NCI-H146 (cell line): ENCODE measurements at places on chromosomes 12 and 14.

DNA sequence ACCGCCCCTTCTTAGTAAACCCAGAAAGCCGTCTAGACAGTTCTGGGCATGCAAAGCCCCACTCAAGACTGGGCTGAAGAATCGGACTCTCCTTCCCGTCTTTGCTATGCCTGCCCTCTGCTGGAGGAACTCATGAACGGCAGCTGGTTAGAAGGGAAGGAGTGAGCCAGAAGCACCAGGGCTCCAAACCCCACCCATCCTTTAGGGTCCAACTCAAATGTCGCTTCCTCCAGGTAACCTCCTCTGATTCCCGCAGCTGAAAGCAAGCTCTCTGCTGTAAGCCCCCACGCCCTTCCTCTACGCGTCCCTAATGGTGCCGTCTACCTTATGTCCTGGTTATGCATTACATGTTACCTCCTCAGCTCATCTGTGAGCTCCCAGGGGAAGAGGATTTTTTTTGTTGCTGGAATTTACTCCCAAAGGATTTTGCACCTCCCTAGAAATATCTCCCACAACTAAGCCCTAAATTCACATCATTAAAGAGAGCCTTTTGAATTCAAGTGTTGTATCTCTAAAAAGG, 59.0 kb upstream of the SCN8A start:
- peak; percentile 86 for DNase-seq

- no peak for DNase-seq
Observed at GRCh38 chr12:48981757-48982157, 3.6 kb downstream of the WNT1 start.

- DNase-seq = no peak
Observed at GRCh38 chr12:1919763-1920162, 1.3 kb upstream of the CACNA2D4 start.

DNA sequence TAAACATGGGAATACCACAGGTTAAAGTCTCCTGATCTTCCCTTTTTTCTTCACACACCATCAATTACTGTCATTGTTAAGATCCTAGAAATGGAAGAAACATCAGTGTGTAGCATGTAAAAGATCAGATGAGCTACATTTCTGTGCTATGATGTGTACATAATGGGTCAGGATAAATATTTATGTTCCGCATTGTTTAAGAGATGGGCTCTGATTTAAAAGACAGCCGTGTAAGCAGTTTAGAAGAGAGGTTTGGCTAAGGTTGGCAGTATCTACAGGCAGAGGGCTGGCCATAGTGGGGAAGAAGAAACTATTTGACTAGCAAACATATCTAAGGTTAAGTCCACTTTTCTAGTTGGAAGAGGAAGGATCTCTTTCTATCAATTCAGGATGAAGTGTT, 49.4 kb downstream of the LRRC9 start:
- no peak for DNase-seq

- DNase-seq = no peak
Observed at GRCh38 chr14:94631536-94632304, 19.5 kb downstream of the SERPINA3 start.

DNA sequence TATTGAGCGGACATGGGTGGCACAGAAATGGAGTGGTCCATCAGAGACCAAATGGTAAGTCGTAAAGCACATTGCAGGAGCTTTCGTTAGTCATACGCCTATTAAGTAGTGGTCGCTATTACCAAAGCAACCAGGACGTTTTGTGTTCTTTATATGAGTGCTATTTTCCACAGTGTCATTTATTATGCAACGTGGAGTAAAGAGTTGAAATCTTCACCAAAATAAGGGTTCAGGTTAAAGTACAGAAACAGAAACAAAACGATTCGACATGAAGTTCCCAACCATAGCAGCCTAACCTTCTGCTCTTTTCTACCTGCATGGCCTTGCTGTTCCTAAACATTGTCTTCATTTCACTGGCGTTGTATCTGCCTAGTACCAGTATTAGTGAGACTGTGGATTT, 20.1 kb upstream of the FGD4 start:
- DNase-seq = no peak

- DNase-seq = no peak
Observed at GRCh38 chr12:12788131-12788530, 2.7 kb downstream of the APOLD1 start.

DNA sequence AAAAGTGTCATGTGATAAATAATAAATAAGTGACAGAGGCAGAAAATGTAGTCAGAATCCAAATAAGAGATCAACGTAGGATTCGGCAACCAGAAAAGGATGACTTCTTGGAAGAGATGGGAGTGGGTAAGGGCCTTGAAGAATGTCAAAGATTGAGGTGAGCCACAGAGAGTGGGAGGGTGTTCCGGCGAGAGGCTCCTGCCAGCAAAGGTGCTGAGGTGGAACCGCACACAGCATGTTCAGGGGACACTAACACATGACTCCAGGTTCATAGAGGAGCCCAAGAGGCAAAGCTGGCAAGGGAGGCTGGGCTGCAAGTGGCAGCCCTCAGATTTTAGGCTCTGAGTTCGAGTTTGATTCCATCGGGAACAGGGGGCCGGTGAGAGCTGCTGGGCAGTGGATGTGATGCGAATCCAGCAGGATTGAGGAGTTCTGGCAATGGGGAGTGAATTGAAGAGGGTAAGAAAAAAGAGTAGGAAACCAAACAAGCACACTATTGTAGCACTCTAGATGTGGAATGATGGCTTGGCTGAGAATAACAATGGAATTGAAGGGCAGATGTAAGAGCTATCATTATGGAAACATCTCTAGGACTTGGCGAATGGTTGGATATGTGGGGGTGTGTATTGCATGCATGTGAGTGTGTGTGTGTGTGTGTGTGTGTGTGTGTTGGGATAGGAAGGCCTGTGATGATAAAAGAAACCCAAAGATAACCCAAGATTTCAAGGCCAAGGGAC, 36.5 kb downstream of the LRRC74A start:
- no peak for DNase-seq

- no peak for DNase-seq
Observed at GRCh38 chr12:113332688-113333417, 2.1 kb downstream of the SLC8B1 start.

GRCh38 chr12:13102461-13103195, 839 bp downstream of the GSG1 start:
- DNase-seq = no peak

- no peak for DNase-seq
Observed at GRCh38 chr12:131087302-131087818, 133.7 kb downstream of the ADGRD1 start.

- no peak for DNase-seq
Observed at GRCh38 chr14:58535044-58535443, 102.7 kb upstream of the DACT1 start.

- DNase-seq = no peak
Observed at GRCh38 chr14:92542766-92543554, 29.4 kb downstream of the RIN3 start.

DNA sequence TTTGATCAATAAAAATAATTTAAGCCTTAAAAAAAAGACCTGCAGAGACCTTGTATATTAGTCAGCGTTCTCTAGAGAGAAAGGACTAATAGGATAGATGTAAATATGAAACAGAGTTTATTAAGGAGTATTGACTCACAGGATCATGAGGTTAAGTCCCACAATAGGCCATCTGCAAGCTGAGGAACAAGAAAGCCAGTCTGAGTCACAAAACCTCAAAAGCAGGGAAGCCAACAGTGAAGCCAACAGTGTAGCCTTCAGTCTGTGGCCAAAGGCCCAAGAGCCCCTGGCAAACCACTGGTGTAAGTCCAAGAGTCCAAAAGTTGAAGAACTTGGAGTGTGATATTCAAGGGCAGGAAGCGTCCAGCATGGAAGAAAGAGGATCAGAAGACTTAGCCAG, 66.3 kb downstream of the TBX5 start:
- DNase-seq = no peak

DNA sequence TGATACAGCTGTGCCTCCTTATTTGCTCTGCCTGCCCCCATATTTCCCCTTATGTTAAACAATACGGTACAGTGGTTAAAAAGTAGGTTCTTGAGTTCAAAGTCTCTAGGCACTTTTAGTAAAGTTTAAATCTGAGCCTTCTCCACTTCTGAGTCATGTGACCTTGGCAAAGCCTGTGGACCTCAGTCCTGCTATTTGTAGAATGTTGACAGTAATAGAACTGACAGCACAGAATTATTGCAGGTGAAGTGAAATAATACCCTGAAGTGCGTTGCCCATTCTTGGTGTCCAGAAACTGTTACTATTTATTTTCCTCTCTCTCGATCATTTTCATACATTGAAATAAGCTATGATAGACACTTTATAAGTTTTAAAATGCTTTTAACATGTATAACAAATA, 499.7 kb downstream of the EGLN3 start:
- no peak for DNase-seq

GRCh38 chr12:96250119-96250685, 56.0 kb downstream of the ELK3 start:
- DNase-seq = no peak

- peak; percentile 59 for DNase-seq
Observed at GRCh38 chr12:96399120-96399918, 920 bp downstream of the CDK17 start.

- no peak for DNase-seq
Observed at GRCh38 chr12:107776171-107776570, 1.7 kb downstream of the ASCL4 start.

GRCh38 chr14:95056476-95056875, 100.9 kb downstream of the DICER1 start:
- peak; percentile 88 for DNase-seq
